Keratinocyte (primary cell): ENCODE measurements at places on chromosomes 11 and 22. TPM values are rescaled to one million over a fixed set of nuclear protein-coding genes. Genes with fewer than 3 reads are reported as not detected.

DNA sequence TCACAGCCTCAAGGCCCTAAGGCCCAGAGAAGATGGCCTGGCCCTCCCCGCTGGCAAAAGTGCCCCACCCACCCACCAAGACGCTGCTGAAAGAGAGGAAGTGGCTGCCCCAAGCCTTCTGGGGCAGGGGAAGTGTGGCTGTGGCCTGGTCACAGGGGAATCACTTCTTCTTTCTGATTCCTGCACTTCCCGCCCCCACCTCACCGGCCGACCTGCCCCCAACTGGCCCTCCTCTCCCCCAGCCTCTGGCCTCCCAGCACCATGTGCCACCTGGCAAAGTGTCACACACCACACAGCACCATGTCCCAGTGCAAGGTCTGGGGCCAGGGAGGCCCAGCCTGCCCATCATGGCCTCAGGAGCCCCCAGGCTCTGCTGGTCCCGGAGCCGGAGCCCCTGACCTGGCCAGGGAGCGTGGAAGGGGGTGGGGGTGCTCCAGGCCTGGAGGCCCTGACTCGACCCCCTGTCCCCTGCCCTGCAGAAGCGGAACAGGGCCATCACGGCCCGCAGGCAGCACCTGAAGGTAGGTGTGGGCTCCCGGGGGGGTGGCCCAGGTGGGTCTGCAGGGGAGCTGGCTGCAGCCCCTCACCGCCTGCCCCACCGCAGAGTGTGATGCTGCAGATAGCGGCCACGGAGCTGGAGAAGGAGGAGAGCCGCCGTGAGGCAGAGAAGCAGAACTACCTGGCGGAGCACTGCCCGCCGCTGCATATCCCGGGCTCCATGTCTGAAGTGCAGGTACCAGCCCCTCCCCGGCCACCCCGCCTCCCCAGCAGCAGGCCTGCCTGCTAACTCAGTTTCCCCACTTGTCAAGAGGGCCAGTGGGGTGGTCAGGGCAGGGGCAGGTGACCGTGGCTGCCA lies 1.4 kb downstream of the TNNI2 start:
- no peaks in the 10 kb centered on the region for H3K36me3 ChIP-seq
- H3K4me3 ChIP-seq, result no peak overlapping the region
- H3K27me3 ChIP-seq, result no peaks in the 10 kb centered on the region
- no peak overlapping the region for H3K27ac ChIP-seq
- peaks cover 57% of the 10 kb centered on the region for H3K4me1 ChIP-seq

DNA sequence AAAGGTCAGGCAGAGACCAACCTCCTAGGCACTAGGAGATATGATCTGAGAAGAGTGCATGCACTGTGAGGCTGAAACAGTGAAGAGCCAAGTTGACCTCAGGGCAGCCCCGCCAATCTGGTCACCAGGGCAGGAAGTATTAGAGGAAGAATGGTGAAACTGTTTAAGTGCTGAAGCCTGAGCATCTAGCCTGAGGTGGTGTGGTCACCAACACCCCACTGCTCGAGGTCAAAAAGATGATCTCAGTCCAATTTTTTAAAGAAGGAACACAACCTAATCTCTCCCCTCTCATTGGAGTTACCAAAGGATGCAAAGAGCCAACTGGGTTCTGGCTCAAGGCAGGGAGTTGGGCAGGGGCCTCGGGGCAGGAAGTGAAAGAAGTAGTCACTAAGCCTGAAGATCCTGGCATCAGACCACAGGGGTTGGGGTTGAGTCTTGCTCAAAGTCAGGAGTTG lies 4.0 kb downstream of the APBB1 start:
- H3K27ac ChIP-seq, result no peak overlapping the region
- H3K27me3 ChIP-seq, result peaks cover 10% of the 10 kb centered on the region
- no peak overlapping the region for H3K4me3 ChIP-seq
- peaks cover 7% of the 10 kb centered on the region for H3K4me1 ChIP-seq
- H3K36me3 ChIP-seq, result no peaks in the 10 kb centered on the region
- DNase-seq, result no peak

Gene IGLL5
- polyA plus RNA-seq, result not detected in 3 replicates

Gene MS4A7
- not detected in 3 replicates for polyA plus RNA-seq
